ENCODE measurements at places on chromosomes 13 and 19.

DNA sequence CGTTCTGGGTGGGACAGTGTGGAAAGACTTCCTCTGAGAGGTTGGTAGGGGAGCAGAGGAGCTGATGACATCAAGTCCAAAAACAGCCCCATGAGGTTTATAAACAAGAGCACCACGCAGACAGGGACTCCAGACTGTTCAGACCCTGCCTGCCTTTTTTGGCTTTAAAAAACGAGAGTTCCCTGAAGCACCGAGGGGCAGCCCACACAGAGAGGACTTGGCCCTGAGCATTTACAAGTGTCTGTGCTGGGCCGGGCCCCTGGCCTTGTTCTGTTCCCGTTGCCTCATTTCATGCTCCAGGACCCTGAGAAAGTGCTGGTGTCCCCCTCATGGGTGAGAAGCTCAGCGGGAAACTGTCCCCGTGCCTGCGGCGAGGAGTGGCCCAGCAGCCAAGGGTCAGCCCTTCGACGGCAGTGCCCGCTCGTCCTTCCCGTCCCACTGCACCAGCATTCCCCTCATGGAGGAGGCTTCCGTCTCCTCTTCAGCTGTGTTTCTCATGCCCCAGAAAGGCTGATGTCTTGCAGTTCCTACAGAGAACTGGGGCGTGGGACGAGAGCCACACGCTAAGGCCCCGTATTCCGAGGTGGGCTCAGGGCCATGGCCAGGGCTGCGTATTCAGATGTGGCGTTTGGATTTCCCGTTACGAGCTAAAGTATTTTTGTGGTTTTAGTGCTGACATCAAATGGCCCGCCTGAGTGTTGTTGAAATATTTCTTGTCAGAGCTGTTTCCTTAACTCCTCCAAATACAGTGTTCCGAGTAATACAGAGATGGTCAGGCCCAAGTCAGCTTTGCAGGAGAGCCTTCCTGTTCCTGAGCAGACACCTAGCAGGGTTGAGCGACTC, 93.5 kb downstream of the ATP11A start:
- no peak for DNase-seq

- DNase-seq, result no peak
These were observed 330.1 kb downstream of the SPRY2 start for GRCh38 chr13:80010846-80011245.

DNA sequence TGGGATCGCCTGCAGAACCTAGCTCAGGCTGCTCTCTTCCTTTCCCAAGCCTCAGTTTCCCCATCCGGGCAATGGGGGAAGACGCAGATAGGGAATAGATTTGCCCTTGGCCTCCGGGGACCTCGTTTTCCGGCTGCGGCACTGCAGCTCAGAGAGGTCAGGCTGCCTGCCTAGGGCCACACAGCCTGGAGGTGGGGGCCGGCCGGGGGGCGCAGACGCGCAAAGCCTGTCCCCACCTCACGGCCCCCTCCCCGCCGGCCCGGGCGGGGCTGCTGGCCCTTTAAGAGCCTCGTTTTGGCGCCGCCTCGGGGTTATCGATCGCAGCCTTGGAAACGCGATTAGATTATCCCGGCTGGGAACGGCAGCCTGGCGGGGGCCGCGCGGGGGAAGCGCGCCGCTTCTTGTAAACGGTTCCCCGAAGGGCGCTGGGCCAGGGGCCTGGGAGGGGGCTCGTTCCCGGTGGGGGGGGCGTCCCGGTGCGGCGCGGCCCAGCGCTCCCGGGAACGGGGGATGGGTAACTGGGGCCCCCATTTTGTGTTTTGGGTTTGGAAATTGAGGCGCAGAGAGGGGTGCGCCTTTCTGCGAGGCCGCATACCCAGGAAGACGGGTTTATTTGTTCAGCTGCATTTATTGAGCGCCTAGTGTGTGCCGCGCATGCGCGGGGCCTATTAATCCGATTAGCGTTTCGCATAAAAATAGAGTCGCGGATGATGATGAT, 23.4 kb upstream of the TCF3 start:
- no peak for DNase-seq

DNA sequence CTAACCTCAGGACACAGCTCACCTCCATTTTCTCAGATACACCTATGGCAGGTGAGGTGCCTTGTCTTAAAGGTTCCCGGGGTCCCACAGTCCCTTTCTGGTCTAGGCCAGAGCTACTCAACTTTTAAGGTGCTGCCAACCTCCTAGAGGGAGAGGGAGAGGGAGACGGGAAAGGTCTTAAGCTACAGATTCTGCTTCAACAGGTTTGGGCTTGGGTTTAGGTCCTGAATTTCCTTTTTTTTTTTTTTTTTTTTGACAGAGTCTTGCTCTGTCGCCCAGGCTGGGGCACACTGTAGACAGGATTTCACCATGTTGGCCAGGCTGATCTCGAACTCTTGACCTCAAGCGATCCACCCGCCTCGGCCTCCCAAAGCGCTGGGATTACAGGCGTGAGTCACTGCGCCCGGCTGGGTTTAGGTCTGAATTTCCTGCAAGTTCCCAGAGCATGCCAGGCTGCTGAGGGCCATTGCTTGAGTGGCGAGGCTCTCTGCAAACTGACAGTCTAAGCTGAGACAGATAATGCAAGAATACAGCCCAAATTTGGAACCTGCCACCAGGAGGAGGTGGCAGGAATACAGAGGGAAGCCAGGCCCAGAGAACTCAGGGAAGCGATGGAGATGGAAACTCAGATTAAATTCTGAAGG, 7.8 kb upstream of the SYCN start:
- DNase-seq, result no peak

GRCh38 chr13:91298060-91298459, 49.4 kb upstream of the MIR17HG start:
- DNase-seq, result no peak

- no peak for DNase-seq
These were observed 16.7 kb upstream of the SERPINE3 start for GRCh38 chr13:51322826-51323225.

- DNase-seq, result no peak
These were observed 419.3 kb upstream of the GPC6 start for GRCh38 chr13:92807353-92807752.

GRCh38 chr19:3132971-3133792, 2.7 kb upstream of the GNA15 start:
- peak; percentile 87 for DNase-seq

- DNase-seq, result peak; percentile 78
These were observed at the start of gene SSBP4 for GRCh38 chr19:18419195-18419698. Gene SSBP4 (plus strand): TSS chr19:18419398. CDS start chr19:18419649, 251 bp downstream.

- no peak for DNase-seq
These were observed 17.8 kb upstream of the BTBD2 start for GRCh38 chr19:2033115-2033824.

DNA sequence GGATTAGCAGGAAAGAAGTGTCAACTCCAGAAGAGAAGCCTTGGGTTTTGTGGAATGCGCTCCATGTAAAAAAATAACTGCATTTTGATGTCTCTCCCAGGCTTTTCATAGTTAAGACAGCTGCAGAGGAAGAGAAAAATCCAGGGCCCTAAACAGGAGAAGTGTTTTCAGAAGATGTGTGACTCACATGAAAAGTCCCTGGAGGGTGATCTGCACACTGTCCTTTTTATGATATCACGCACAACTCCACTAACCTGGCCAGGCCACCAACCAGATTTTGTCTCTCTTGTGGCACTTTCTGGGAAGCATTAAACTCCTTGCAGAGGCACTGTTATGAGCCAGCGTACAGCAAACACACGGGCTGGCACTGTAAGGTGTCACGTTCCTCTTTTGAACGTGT, 267.3 kb downstream of the FGF9 start:
- DNase-seq, result no peak

- DNase-seq, result no peak
These were observed 12.8 kb upstream of the ZNF14 start for GRCh38 chr19:19745496-19746285.

- DNase-seq, result no peak
These were observed 11.4 kb downstream of the THSD1 start for GRCh38 chr13:52394586-52394985.

GRCh38 chr19:37932985-37933936, 26.3 kb downstream of the SIPA1L3 start:
- DNase-seq, result peak; percentile 16

DNA sequence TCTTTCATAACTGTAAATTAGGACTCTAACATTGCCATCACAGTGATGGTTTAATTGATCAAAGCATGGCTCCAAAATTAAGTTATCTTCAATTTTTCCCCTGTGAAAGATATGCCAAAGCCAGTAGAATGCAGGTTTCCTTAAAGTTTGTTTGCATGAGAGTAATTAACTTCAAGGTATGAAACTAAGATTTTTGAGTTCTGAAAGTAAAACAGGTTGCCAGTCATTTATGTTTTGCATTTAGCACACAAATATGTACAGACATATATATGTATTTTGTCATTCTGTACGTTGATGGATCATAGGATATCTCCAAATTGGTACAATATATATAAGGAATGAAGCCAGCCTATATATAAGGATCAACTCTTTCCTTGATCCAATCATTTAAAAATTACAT, 23.6 kb upstream of the NDFIP2 start:
- no peak for DNase-seq
